T-helper 17 cell (primary cell): ENCODE measurements at places on chromosomes 6 and 20.

- H3K27me3 ChIP-seq = no peaks in the 10 kb centered on the region
- H3K4me1 ChIP-seq = peaks cover 30% of the 10 kb centered on the region
- H3K36me3 ChIP-seq = peaks cover 4% of the 10 kb centered on the region
- no peak overlapping the region for H3K4me3 ChIP-seq
These were observed 42.0 kb downstream of the JARID2 start for GRCh38 chr6:15287670-15288375.

DNA sequence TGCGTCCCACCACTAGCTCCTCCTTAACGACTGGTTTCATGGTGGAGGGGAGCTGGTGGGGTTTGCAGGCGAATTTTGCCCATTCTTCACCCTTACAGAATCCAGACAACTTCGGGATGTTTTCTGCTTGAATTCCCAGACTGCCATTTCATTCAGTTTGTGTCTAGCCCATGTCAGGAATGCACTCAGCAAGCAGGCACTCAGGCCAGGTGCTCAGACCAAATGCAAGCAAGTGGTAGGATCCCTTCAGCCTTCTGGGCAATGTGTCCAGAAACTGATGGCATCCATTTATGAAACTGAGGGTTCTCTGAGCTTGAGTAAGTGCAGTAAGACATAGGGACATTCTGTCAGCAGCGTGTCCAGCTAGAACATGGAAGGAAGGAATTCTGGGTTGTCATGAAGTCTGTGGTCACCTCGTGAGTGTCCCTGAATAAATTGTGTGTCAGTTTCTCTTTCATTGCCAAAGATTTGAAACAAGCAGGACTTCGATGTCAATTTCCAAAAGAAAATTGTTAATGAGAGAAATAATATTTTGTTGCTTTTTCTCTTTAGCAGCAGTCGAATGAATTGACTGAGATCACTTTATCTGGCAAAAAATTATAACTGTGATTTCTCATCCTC is 21.8 kb upstream of the DACT2 start:
- peaks cover 5% of the 10 kb centered on the region for H3K36me3 ChIP-seq
- H3K27ac ChIP-seq = no peak overlapping the region
- H3K4me1 ChIP-seq = peaks cover 2% of the 10 kb centered on the region
- no peak overlapping the region for H3K4me3 ChIP-seq

DNA sequence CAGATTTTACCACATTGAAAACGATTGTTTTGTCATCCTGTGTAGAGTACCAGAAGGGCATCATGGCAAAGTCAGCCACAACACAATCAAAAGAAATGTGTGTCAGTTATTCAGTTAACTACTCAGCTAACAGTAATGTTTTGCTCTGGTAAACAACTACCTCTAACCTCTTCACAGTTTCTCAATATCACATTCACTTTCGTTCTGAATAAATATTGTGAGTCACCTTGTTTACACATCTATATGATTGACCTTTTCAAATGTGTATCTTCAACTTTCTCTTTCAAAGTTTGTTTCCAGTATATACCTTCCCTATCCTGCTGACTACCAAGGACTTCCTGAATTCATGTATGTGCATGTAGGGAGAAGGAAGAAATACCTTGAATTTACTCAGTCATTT is 216.6 kb upstream of the UFL1 start:
- no peaks in the 10 kb centered on the region for H3K4me1 ChIP-seq
- H3K27ac ChIP-seq = no peak overlapping the region
- H3K36me3 ChIP-seq = no peaks in the 10 kb centered on the region

DNA sequence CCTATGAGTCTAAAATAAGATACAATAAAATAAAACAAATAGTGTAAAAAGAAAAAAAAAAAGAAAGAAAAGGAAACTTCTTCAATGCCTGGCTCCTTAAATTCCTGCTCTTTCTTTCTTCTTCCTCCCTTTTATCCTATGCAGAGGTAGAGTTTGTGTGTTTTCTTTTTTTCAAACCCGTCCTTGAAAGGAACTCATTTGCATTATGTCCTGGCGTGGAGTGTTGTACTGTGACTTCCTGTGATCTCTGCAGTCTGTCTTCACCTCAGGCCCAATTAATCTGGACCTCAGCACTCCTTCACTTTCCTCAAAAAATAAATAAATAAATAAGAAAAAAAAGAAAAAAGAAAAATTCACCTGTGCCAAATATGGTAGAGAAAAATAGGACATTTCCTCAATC is 541.9 kb upstream of the SPTLC3 start:
- H3K27ac ChIP-seq = no peak overlapping the region
- DNase-seq = no peak
- H3K27me3 ChIP-seq = no peaks in the 10 kb centered on the region
- no peaks in the 10 kb centered on the region for H3K4me1 ChIP-seq
- H3K4me3 ChIP-seq = no peak overlapping the region

- peaks cover 26% of the 10 kb centered on the region for H3K4me1 ChIP-seq
- H3K27me3 ChIP-seq = peaks cover 2% of the 10 kb centered on the region
- no peak overlapping the region for H3K4me3 ChIP-seq
- no peak for DNase-seq
- H3K36me3 ChIP-seq = peaks cover 2% of the 10 kb centered on the region
These were observed 44.6 kb upstream of the DDR1 start for GRCh38 chr6:30839671-30840070.

GRCh38 chr6:87029711-87030314 is 65.1 kb downstream of the CGA start:
- peaks cover 57% of the 10 kb centered on the region for H3K27me3 ChIP-seq
- DNase-seq = no peak
- H3K4me1 ChIP-seq = no peaks in the 10 kb centered on the region

DNA sequence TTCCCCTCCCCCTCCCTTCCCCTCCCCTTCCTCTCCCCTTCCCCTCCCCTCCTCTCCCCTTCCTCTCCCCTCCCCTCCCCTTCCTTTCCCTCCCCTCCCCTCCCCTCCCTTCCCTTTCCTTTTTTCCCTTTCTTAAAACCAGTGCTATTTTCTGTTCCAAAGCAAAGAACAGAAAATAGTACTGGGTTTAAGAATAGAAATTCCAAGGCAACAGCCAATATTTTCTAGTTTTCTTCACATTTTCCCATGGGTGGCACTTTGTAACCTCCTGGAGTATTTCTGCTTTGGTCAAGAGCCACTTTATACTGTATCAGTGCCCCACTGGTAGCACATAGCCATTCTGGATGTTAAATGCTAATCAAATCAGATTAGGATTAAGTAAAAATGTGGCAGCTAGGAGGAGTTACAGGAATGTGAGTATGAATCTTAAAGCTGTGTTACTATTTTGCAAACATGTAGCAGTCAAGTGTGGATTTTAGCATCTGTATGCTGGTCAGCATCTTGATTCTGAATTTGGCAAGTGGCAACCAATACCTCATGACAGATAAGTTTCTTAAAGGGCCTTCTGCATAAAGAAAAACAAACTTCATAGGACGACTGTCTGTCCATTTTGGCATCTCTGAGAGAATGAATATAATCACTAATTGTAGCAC is 126.4 kb downstream of the CEP57L1 start:
- no peak overlapping the region for H3K4me3 ChIP-seq
- no peak for DNase-seq
- H3K36me3 ChIP-seq = peaks cover 7% of the 10 kb centered on the region

DNA sequence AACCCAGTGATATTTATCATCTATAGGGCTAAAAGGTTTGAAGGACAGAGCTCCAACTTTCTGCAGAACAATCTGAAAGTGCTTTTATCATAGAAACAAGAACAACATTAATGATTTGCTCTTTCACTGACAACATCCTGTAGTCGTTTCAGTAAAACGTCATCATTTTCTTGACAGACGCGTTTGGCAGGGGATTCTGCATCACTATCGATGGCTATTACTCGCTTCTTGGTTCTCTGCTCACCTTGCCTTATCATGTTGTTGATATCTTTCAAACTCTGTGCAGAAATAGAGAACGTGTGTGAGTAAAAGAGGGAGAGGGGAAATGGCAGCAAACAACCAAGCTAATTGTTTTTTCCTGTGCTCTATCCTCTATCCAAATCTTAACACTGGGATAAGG is 47.1 kb upstream of the SAMHD1 start:
- H3K36me3 ChIP-seq = peaks cover 2% of the 10 kb centered on the region
- no peak for DNase-seq
- H3K27ac ChIP-seq = peak overlapping the region; percentile 81

DNA sequence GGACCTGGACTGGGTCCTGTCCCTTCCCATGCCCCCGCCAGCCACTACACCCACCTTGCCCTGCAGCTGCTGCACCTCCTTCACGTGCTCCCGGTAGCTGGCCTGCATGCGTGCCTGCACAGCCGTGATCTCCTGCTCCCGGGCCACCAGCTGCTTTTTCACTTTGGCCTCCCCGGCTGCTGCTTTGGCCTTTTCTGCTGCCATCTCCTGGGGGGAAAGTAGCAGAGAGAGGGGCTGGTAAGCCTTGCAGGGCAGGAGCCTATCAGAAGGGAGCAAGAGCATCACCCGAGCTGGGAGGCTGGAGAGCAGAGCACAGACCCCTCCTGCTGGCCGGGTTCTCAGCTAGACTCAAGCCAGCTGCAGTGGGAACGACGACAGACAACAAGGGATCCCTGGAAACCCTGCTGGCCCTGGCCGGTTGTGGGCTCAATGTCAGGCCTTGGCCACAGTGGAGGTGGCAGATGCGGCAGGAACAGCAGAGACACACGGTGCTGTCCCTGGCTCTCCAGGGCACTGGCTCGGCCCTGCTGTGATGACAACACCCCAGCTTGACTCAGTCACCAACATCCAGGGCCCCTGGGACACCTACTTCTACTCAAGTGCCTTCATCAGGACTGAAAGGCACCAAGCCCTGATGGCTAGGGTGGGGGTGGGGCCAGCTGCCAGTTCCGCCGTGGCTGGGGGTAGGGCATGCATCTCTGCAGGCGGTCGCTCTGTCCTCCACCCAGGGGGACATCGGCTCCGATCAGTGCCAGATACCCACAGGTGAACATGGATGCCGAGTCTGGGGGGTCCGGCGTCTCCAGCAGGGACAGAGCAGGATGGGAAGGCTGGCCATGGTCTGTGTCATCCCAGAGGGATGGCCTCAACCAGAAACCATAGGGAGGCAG is 45.3 kb downstream of the RRBP1 start:
- peaks cover 6% of the 10 kb centered on the region for H3K36me3 ChIP-seq
- H3K27ac ChIP-seq = no peak overlapping the region
- no peak for DNase-seq
- H3K4me3 ChIP-seq = no peak overlapping the region
- H3K4me1 ChIP-seq = peaks cover 9% of the 10 kb centered on the region

DNA sequence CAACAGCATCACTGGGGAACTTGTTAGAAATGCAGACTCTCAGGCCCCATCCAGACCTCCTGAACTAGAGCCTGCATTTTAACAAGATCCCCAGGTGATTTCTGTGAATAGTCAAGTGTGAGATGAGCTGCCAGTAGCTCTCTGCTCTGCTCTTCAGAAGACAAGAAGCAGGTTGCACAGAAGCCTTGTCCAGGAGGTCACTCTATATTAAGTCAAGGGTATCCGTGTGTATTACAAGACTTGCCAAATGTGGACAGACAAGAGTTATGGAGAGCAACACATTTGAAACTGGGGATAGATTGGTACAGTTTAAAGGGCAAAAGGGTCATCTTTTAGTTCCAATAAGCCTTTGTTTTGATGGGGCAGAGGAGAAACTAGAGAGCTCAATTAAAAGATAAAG is 23.2 kb upstream of the RIN2 start:
- no peak for DNase-seq
- no peak overlapping the region for H3K4me3 ChIP-seq
- H3K27ac ChIP-seq = no peak overlapping the region
- no peaks in the 10 kb centered on the region for H3K4me1 ChIP-seq
- no peaks in the 10 kb centered on the region for H3K36me3 ChIP-seq
- H3K27me3 ChIP-seq = peaks cover 17% of the 10 kb centered on the region

GRCh38 chr6:138374815-138375214 is 2.9 kb upstream of the SMIM28 start:
- no peaks in the 10 kb centered on the region for H3K4me1 ChIP-seq
- DNase-seq = no peak
- no peak overlapping the region for H3K27ac ChIP-seq
- H3K4me3 ChIP-seq = no peak overlapping the region
- H3K36me3 ChIP-seq = peaks cover 5% of the 10 kb centered on the region

DNA sequence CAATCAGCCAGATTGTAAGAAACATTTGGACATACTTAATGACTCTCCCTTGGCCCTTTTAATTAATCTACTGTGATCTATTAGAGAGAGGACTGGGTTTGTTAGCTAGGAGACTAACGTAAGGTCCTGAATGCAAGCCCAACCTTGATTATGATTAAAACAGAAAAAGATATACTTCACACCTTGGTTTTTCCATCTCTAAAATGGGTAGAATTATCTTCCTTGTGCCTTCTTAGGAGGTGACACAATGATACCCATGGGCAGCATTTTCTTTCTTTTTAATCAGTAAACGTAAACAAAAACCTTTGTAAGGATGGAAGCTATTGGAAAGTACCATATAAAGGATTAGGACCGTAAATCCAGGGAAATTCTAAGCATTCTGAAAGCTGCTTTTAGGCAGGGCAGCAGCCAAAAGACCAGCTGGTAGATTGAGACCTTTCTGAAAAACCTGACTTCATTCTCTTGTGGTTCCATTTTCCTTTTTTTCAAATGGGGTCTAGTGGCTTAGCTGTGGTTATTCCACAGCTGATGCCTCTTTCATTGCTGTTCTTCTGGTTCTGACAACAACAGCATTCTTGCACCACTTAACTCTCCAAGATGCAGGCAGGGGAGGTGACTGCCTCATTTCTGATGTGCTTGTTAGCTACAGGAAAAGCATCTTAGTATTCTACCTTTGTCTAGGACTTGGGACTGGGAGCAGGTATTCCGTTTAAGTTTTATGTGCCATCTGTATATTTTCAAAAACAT is 27.4 kb downstream of the RREB1 start:
- peak overlapping the region; percentile 95 for H3K27ac ChIP-seq
- peaks cover 38% of the 10 kb centered on the region for H3K4me1 ChIP-seq
- no peaks in the 10 kb centered on the region for H3K27me3 ChIP-seq

DNA sequence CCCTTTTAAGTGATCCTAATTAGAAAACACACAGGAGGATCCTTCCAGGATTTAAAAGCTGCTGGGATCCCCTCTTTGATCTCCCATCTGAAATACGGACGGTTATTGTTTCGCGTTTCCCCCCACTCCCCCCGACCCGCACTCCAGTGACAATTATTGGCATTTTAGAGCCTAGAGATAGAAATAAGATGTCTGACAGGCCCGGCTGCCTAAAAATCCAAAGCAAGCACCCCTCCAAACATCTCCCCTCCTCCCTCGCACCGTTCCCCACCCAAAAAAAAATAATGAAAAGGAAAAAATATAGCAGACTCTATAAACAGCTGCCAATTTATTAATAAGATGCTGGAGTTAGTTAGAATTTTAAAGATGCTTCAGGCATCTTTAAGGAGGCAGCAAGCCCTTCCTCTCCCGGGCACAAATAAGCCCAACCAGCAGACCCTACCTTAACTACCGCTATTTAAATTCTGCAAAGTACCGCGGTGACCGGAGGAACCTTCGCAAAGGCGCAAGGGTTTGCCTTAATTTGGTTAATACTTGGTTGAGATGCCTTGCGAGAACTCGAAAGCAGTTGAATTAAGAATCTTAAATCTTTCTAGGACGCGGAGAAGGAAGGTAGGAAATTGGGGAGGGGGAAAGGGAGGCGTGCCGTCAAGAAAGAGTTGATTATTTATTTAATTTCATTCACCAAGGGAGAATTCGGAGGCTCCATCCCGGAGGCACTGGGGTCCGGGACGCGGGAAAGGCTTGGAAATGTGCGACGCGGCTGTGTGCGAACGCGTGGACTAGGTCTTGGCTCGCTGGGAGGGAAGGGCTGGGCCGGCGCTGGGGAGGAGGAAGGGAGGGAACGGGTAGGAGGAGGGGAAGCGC is 1.5 kb upstream of the ISM1 start:
- peaks cover 19% of the 10 kb centered on the region for H3K4me1 ChIP-seq
- no peak for DNase-seq
- H3K27me3 ChIP-seq = peaks cover 45% of the 10 kb centered on the region
- H3K36me3 ChIP-seq = no peaks in the 10 kb centered on the region

- peak overlapping the region; percentile 89 for H3K4me3 ChIP-seq
- peak overlapping the region; percentile 89 for H3K27ac ChIP-seq
- DNase-seq = no peak
- no peaks in the 10 kb centered on the region for H3K27me3 ChIP-seq
- peaks cover 3% of the 10 kb centered on the region for H3K36me3 ChIP-seq
These were observed 37.4 kb downstream of the GNAS start for GRCh38 chr20:58889798-58890517.
